Activated CD8-positive, alpha-beta memory T cell treated with anti-CD3 and anti-CD28 coated beads for 48 hours (primary cell): ENCODE measurements at places on chromosomes 6 and 20.

DNA sequence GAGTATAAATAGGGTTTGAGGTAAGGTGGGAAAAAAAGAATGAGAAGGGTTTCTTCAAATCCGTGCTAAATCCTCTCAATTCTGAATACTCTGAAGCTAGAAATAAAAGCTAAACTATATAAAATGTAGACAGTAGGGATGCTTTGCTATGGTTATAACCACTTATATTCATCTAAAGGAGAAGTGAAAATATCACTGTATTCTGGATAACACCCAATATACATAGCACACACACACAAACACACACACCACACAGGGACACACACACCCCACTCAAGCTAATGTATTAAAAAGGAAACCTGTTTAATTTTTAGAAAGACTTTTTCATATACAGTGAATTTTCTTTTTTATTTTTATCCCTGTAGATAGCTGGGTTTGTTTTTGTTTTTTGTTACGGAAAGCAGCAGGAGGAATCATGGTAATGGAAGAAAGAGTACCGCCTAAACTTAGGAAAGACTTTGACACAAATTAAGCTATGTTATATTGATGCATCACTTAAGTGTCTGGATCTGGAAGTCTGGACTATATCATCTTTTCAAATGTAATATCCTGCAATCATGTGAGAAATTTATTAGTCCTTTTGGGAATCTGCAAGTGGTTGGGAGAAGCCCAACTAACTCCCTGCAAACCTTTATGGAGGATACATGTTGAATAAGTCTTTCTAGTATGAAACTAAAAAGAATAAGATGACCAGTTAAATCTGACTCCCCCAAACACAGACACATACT, 68.4 kb upstream of the FABP7 start:
- no peak for DNase-seq

DNA sequence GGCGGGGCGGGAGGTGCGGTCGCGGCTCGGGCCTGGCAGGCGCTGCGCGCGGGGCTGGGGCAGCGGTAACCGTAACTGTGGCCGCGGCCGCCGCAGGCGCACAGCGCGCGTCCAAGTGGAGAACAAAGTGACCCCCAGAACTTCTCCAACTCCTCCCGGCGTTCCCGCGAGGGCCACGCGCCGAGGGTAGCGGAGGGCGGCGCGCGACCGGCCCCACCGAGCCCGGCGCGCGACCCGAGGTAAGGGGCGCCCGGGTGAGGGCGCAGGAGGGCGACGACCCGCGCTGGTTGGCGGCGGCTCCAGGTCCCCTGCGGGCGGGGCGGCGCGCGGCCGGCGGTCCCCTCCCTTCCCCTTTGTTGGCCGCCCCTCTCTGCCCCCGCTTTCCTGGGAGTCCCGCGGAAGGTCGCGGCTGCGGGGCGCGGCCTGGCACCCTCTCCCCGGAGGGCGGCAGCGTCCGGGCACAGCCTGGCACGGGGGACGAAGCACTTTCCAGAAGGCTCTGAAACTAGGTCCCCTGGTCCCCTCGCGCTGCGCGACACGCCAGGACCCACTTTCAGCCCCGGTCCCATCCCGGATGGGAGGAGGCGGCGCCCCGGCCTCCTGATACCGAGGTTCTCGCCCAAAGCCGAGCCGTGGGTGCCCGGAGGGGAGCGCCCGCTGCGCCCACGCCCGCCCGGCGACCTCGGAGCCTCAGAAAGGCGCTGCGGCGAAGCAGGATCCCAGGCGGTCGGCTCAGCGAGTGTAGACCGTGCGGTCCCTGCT, at the start of gene TIAM2:
Gene TIAM2 (plus strand): TSS at position 62 of the 762 bp plus-strand sequence. CDS start 133,909 bp downstream, outside the sequence.
- DNase-seq, result peak; percentile 1

- no peak for DNase-seq
These were observed 152.4 kb downstream of the COL9A1 start for GRCh38 chr6:70150521-70150920.

GRCh38 chr6:113825781-113826180, 31.4 kb upstream of the MARCKS start:
- no peak for DNase-seq

DNA sequence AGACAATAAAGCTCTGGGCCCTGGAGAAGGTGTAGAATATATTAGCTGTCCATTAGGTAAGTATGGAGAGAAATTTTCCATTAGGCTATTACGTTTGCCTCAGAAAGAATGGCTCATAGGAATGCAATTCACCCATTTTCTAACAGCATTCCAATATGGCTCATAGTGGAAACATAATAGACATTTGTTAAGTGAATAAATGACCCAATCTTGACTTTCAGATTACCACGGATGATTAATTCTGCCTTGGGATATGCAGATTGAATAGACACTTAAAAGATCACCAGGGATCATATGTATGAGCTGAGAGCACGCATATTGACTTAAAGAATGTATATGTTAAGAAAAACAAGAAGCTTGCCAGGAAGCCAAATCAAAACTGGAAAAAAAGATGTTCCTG, 209.1 kb upstream of the CDYL start:
- no peak for DNase-seq

- DNase-seq, result no peak
These were observed 25.4 kb upstream of the CST3 start for GRCh38 chr20:23663180-23663579.

DNA sequence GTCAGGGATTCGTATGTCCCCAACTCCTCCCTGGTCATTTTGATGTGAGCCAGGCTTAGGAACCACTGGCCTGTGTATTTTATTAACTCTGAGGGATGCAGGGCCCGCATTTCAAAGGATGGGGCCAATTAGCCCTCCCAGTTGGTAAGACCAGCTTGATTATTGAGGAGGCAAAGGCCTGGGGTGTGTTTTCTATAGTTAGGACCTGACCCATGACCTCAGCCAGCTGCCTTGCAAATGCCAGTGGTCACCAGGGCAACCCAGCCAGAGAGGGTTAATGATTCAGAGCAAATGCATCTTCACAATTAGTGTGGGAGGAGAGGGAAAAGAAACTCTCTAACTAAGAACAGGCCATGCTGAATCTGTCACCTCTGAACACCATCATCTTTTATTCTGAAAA, 835.4 kb downstream of the MAFB start:
- no peak for DNase-seq

DNA sequence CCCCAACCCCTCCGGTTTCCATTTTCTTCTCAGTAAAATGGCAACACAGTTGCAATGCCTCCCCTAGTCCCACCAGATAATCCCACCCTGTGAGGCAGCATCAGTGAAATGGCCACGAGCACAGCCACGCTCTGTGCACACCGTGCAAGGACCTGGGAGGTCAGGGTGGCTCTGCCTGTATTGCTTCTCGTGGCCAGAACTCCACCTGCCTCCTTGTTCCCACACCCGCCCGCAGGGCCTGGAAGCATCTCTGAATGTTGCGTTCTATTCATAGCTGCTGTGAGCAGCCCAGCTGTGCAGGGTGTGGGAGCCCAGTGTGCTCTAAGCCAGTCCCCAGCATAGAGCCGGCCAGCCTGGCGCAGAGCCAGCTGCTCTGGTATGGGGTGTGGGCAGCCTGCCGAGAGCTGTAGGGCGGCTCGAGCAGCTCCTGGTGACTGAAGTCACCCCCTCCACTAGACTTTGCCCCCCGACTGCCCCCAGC, 161.1 kb downstream of the DLL1 start:
- DNase-seq, result no peak

- DNase-seq, result peak; percentile 19
These were observed 81.9 kb upstream of the E2F3 start for GRCh38 chr6:20319520-20320357.

DNA sequence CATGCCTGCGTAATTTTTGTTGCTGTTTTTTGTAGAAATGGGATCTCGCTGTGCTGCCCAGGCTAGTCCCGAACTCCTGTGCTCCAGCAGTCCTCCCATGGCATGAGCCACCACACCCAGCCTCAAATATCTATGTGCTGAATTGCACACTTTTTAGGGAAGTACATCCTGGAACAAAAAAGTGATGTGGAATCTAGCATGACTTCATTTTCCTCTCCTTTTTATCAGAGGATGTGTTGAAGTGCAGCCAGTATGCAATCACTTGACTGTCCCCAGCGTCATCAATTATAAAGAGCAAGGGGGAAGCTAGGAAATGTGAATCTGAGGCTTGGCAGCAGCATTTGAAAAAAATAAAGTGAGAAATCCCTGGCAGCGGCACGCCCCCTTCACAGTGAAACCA, 6.4 kb upstream of the EXOC2 start:
- DNase-seq, result no peak

- no peak for DNase-seq
These were observed 56.4 kb downstream of the REPS1 start for GRCh38 chr6:138931660-138932059.

- DNase-seq, result no peak
These were observed 3.7 kb downstream of the TFB1M start for GRCh38 chr6:155310596-155310995.

- DNase-seq, result no peak
These were observed 6.6 kb upstream of the CCR6 start for GRCh38 chr6:167116109-167116837.
